ENCODE measurements at places on chromosomes 12 and 14.

DNA sequence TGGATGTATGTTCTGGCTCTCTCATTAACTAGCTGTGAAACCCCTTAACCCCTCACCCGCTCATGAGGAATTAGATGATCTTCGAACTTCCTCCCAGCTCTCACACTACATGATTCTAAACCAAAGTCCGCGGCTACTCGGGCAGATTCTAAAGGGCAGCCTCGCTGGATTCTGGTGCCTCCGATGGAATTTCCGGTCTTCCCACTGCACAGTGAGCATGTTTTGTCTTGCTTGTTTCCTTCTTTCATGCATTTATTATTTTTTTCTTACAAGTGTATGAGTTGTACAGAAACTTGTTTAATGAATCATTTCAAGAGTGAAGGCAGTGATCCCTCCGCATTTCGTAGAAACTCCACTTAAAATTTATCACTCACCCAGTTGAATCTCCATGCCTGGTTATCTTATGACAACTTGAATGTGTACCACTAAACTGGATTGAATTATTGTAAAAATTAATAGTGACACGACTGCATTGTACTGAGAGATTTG lies 4.5 kb upstream of the HCAR3 start:
- DNase-seq = no peak

DNA sequence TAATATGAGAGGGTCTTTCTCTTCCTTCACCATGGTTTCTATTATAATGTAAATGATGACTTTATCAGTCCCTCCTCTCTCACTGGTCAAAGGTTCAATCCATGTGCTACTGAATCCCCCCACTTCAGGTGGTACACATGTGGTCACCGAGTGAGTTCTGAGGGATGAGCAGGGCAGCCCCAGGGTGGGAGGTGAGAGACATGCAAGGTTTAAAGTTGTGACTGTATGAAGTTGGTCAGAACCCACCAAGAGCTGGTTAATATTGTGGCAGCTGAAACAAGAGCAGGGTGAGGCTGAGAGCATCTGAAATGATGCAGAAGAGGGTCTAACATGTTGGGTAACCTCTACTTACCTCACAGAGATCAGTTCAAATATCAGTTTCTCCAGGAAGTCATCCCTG lies 444.7 kb upstream of the FBXO33 start:
- no peak for DNase-seq

- DNase-seq = no peak
Measured at GRCh38 chr14:64844272-64844671, 35.4 kb downstream of the SPTB start.

DNA sequence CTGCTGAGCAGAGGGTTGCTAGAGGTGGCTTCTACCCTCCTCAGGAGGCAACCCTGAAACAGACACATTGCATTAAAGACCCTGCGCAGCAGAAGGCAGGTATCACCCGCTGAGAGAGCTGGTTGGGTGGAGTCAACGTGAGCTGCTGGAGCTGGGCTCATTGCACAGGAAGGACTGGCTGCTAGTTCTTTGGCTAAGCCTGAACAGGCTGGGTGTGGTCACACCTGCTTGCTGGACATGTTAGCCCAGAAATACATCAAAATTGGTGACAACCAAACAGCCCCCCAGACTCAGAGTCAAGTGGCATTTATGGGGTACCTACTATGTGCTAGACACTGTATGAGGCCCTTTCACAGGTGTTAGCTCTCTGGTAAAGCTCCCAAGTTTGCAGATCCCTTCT lies 33.8 kb upstream of the IRF2BPL start:
- DNase-seq = no peak

DNA sequence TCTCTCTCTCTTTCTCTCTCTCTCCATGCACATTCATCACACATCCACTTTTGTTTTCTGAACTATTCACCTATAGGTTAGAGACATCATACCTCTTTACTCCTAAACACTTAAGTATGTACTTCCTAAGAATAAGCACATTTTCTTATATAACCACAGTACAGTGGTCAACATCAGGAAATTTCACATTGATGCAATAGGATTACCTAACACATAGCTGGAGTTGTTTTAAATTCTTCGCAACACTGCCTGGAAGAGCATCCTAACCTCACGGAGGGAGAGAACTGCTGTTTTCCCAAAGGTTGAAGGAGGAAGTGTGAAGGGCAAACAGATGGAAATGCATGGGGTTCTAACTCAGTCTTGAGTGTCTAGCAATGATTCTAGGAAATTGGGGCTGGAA lies 159.2 kb downstream of the SYT1 start:
- no peak for DNase-seq

- no peak for DNase-seq
Measured at GRCh38 chr14:21526672-21527317, 649 bp upstream of the SALL2 start.

All from stimulated activated CD4-positive, alpha-beta T cell treated with anti-CD3 and anti-CD28 coated beads, Interleukin-1b, Interleukin-23, amount 100 ng/mL, for 1 hour (primary cell).